Muscle of leg (tissue), 16 donors: ENCODE measurements at places on chromosomes 6 and 20. TPM values are rescaled to one million over a fixed set of nuclear protein-coding genes. Genes with fewer than 3 reads are reported as not detected.

- no peak for DNase-seq
- H3K27ac ChIP-seq, result peak overlapping the region; percentile 29
- H3K4me1 ChIP-seq, result peaks cover 10% of the 10 kb centered on the region
Observed at GRCh38 chr6:5089481-5090438, 4.6 kb downstream of the PPP1R3G start.

CGA gene
- total RNA-seq, result 4.3 TPM

BPIFB2 gene
- total RNA-seq, result not detected

DEFB132 gene
- total RNA-seq, result not detected

NOX3 gene
- not detected for total RNA-seq

DNA sequence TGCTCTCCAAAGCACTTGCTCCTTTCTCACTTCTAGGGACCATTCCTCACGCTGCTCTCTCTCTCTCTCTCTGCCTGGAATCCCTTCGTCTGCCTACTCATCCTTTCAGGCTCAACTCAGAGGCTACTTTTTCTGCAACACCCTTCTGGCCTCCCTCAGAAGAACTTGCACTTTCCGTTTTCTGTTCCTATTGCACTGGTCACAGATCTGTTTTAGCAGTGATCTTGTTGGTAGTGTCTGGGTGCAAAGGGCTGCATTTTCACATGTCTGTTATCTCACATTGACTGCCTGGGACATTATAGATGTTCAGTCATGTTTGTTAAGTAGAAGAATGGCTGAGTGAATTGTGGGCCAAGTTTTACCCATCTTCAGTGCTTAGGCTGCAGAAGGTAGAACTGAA is 63.5 kb downstream of the RIN2 start:
- H3K27ac ChIP-seq, result no peak overlapping the region
- no peaks in the 10 kb centered on the region for H3K27me3 ChIP-seq
- no peak for DNase-seq
- H3K4me1 ChIP-seq, result peaks cover 12% of the 10 kb centered on the region
